ENCODE measurements at places on chromosomes 3 and 15. TPM values are rescaled to one million over a fixed set of nuclear protein-coding genes. Genes with fewer than 3 reads are reported as not detected.

- DNase-seq = no peak
Measured at GRCh38 chr15:74227968-74228722, 8.0 kb upstream of the CCDC33 start.

GRCh38 chr15:99037646-99038045, 30.1 kb upstream of the PGPEP1L start:
- no peak for DNase-seq

DNA sequence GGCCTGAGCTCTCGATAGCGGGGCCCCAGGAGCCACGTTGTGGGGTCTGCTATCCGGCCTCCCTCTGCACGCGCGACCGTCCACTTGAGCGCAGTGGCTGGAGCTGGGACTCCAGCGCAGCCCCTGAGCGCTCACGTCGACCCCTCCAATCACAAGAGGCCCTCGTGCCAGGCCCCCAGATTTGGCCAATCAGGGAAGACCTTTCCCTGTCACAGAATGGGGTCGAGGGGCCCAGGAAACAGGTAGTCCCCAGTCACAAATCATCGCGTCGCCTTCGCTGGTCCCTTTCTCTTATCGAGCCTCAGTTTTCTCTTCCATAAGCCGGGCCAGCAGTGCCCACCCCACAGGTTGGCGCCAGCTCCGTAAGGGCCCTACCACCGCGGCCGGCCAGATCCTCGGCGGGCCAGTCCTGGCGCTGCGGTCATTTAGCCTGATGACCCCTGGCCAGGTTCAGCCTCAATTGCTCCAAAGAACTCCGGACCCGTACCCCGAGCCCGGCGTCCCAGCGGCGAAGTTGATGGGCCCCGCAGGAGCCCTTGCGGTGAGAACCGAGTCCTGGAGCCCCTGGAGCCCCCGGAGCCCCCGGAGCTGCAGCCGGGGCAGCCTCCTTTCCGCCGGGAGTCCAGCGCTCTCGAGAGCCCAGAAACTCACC, 435 bp downstream of the ALDH1L1 start:
- no peak for DNase-seq

DNA sequence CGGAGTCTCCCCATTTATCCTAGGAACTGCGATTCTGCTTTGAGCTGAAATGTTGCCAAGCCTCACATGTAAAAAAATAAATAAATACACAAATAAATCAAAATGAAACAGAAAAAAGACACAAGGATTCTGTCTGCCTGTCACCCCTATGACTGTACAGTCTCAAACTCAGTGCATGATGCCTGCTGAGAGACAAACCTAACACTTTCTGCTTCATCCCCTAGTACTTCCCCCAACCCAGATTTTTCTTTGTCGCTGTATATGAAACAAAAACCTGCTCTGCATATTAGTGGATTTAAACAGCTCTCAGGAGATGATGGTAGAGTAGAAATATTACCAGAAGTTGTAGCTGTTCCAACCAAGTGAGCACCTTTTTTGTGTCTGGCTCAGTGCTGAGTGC, 530.7 kb upstream of the CFAP20DC start:
- no peak for DNase-seq

DNA sequence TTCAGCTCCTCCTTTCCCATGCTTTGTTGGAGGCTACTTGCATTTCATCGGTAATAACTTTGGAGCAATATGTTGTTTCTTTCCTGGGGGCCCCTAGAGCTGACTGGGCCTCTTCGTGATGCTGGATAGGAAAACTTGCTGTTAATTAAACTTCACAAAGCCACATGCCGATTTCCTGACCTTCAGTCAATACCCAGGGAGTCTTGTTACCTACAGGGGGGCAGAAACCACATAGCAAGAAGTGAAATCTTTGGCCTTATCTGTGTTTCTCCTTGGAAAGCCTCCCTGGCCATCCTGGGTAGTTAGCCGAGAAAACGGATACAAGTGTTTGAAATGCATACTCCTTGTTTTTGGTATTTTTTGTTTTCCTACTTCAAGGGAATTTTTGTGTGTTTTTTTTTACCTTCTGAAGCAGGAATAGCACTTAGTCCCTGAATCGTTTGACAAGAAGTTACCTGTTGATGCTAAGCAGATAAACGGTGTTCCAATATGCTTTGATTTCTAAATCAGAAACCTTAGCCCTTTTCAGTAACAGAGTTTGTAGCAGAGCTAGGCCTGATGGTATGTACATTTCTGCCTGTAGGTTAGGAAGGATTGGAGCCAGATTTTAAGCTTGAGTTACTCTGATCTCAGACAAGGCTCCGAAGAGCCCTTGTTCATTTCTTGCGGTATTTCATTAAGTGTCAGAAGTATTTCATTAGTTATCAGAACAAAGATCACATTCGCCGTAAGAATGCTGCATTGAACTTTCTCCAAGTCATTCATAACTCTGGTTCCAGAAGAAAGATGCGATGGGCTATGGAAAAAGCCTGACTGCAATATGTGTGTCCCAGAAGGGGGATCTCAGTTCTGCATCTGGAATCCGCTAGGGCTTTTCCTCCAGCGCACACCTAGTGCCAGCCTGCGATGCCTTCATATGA, 111.5 kb downstream of the THSD4 start:
- no peak for DNase-seq

Gene LSAMP
- total RNA-seq = not detected

DNA sequence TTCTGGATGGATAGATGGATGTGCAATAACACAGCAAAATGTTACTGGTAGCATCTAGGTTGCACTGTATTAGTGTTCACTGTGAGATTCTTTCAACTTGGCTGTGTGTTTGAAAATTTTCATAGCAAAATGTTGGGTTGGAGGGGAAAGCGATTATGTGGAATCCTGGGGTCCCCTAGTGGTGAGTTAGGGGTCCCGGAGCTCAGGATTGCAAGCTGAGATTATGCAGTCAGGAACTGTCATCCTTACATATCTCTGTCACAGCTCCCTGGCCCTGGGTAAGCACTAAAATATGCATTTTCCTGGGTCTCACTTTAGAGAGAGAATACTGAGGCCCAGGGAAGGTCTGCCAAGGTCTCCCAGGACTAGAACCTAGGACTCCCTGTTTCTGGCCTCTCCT, 77.2 kb downstream of the CEMIP start:
- DNase-seq = no peak

GRCh38 chr15:29825227-29825626, 3.0 kb upstream of the TJP1 start:
- no peak for DNase-seq
